Lung microvascular endothelial cell (primary cell): ENCODE measurements at places on chromosomes 1 and 21.
A peak's percentile ranks its signal among the peaks of the same experiment; 100 is the strongest.

- DNase-seq, result no peak
These were observed 3.7 kb upstream of the ACADM start for GRCh38 chr1:75720820-75721219.

DNA sequence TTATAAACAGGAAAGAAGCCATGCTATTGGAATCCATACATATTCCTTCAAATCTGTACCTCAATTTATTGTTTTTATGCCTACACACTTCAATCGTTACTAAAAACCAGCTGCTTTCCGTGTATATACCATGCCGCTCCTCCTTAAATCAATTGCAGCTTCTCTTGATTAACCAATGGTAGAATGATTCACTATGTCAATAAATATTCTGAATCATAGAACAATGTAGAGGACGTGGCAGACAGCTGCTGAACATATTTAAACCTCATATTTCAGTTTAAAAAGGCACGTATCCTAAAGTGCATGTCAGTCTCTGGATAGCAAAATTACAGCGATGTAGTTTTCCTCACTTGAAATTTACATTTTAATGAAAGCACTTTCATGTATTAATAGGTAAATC, 100.4 kb downstream of the MRPL39 start:
- DNase-seq, result no peak

DNA sequence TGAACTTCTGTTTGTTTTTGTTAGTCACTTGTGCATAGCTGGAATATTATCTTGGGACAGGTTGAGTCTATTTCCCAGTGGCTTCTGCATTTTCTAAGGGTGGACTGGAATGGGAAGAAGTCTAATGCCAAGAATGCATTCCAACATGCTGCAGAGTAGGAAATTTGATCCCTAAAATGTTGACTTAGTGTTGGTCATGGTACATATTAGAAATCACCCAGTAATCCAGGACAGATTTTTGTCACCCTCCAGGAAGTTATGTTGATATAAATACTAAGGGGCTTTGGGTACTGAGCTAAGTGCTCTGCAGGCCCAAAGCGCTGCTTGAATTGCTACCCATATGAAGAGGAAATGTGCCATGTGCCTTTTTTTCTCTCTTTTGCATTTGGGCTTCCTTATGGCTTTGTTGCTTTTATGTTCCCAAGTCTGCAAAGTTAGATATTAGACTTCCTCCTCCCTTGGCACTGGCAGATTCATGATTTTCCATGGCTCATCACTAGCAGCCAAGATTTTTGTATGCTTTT, 10.0 kb downstream of the ARID1A start:
- peak; percentile 20 for DNase-seq

GRCh38 chr1:200628223-200628881, 7.8 kb upstream of the KIF14 start:
- no peak for DNase-seq

DNA sequence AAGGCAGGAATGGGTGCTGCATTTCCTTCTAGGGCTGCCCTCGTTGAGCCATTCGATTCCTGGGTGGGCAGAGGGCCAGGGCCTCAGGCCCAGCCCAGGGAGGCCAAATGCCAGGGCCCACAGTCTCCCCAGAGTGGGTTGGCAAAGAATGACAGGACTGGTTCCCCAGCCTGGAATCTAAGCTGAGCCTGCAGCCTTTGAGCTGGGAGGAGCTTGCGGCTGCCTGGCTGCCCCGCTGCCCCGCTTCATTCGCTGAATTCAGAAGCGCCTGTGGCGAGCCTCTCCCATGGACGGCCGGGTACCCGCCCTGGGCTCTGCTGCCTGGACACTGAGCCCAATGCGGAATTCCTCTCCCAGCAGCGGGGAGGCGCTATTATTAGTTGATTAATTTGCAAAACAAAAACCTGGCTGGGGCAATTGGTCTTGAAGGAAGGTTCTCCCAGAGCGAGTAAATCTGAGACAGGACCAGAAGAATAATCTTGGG, 32.3 kb upstream of the TARDBP start:
- peak; percentile 50 for DNase-seq

- no peak for DNase-seq
These were observed 14.3 kb downstream of the PDZK1 start for GRCh38 chr1:145692785-145693443.

DNA sequence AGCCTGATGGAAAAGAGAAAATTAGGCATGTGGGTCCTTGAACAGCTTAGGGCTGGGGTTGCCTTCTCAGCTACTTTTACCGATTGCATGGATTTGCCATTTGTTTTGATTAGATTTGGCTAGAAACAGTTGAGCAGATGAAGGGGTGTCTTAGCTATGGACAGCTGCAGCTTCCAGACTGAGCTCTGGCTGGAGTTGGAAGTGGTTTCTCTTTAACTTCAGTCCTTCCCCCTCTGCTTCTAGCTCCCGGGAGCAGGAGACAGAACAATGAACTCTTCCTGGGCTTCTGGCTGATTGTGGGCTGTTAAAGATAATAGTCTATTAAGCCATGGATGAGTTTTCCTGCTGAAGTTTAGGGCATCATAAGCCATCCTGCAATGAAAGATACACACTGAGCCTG, 50.7 kb downstream of the UBE2T start:
- no peak for DNase-seq

DNA sequence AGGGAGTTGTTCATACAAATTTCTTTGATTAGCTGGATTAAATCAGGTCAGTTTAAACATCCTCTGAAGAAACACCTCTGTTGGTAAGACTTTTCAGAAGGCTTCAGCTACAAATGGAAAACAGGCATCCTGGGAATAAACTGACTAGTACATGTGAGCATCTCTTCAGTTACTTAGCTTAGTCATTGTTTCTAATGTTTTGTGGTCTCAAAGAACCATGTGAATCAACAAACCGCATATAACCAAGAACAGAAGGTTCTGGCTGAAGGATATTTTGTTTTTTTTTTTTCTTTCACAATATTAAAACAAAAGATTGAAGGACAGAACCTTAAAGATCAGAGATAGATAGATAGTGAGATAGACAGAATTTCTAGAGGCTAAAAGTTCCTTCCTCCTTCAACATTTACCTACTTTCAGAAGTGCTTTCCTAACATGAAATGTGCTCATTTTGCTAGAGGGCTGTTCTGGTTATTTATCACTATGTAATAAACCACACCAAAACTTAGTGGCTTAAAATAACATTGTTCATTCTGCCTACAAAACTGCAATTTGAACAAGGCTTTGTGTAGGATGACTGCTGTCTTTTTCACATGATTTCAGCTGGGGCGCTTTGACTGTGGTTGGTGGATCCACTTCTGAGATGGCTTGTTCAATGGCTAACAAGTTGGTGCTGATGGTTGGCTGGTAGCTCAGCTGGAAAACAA, 119.8 kb upstream of the PTGFR start:
- DNase-seq, result peak; percentile 37

DNA sequence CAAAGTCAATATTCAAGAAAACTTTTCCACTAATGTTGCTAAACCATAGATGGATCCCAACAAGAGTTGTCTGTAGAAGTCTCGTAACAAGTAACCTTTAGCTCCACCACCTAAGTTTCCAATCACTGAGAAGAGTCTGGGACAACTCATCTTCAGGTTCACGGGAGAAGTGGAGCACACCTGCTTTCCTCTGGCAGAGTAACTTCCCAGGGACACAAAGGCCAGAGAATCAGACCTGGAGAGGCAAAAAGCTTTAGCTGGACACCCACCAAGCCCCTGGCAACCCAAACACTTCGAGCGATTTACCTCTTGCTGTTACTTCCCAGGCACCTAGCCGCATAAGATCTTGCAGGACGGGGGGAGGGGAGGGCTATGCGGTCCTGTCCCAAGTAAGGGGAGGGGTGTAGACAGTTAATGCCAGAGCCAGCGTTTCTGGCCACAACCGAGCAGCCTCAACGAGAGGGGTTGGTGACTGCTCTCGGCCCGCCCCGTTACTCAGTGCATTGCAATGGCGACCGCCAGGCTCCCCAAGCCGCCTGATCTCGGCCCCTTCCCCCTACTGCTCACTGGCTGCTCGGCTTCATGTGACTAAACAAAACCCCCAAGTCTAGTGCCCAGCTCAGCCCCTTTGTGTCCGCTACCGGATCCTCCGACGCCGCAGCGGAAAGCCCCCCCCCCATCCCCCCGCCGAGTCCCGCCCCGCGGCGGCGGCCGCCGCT, 709 bp downstream of the ZNF644 start:
- peak; percentile 83 for DNase-seq

DNA sequence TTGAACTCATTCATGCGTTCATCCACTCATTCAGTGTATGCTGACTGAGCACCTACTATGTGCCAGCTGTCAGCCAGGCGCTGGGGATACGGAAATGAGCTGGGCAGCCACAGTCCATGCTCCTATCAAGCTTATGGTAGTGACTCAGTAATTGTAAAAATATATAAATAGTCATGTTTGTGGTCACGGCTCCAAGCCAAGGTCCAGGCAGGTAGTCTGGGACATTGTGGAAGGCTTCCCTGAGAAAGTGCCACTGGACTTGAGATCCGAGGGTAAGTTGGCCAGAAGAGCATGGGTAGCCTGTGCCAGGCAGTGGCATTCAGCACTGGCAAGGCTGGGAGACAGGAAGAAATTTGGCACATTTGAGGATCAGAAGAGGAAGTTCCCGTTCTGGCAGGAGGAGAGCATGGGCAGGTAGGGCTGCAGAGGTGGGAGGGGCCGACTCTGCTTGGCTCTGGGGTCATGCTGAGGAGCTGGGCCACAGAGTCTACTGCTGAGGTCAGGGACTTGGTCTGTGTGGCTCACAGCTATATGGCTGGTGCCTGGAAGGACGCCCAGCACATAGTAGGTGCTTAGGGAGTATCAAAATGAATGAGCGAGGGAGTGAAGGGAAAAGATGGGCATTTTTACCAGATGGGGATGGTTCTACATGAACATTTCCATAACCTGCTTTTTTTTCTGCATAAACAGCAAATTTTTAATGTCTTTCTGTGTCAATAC, 6.9 kb downstream of the PTPRF start:
- DNase-seq, result no peak

DNA sequence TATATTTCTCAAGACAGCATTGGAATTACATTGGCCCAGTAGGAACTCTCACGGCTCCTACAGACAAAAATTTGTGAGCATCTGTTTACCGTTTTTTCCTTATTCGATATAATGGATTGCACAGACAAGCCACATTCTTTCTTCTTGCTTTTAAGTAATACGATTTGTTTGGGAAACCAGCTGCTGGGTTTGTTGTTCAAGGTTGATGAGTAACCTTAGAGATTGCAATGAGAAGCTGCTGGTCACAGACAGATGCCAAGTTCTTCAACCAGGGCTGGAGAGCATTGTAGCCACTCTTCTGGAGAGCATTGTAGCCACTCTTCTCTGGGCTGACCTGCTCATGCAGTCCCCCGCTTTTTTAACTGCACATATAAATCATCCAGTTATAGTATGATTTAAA, 1.4 kb upstream of the MIA3 start:
- peak; percentile 7 for DNase-seq

DNA sequence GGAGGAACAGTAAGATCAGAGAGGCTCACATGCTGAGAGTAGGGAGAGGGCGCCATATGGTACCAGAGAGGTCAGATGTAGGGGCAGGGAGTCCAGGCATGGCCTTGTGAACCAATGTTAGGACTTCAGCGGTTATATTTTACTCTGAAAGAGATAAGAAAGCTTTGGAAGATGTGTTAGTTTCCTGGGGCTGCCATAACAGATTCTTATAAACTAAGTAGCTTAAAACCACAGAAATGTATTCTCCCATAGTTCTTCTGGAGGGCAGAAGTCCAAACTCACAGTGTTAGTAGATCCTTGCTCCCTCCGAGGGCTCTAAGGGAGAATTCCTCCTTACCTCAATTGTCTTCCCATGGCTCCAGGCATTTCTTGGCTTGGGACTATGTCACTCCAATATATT, 502.5 kb upstream of the ADGRL2 start:
- no peak for DNase-seq

DNA sequence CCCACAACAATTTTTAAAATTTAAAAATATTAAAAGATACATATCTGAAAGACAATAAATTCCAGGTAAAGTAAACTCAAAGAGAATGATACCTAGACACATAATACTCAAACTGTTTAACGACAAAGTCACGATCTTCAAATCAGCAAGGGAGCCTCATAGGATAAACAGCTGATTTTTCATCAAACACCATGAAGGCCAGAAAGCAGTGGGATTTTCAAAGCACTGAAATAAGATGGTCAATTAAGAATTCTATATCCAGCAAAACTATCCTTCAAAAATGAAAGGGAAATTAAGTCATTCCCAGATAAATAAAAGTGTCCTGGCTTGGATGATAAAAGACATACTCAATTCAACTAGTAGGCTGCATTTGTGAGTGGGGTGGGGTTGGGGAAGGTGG, 100.5 kb downstream of the TIAM1 start:
- DNase-seq, result no peak

GRCh38 chr1:198771563-198772153, 132.8 kb downstream of the PTPRC start:
- peak; percentile 80 for DNase-seq

GRCh38 chr1:180096584-180097325, 57.9 kb upstream of the QSOX1 start:
- no peak for DNase-seq

GRCh38 chr1:205168291-205168690, 43.2 kb downstream of the DSTYK start:
- DNase-seq, result no peak

DNA sequence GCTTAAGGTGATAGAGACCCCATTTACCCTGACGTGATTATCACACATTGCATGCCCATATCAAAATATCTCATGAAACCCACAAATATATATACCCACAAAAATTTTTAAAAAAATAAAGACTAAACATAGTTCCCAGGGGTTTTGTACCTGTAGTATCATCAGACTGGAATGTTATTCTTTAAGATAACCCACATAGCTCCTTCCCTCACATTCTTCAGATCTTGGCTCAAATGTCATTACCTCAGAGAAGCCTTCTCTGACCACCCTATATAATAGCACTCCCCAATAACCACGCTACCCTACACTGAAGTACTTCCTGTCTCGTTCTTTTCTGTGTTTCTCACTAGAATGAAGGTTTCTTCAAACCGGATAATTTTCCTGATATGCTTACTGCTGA, 138.3 kb upstream of the SNX7 start:
- no peak for DNase-seq

- peak; percentile 83 for DNase-seq
These were observed 159.7 kb downstream of the HIVEP3 start for GRCh38 chr1:41758904-41759548.

GRCh38 chr1:1881727-1882126, 9.2 kb downstream of the GNB1 start:
- no peak for DNase-seq

DNA sequence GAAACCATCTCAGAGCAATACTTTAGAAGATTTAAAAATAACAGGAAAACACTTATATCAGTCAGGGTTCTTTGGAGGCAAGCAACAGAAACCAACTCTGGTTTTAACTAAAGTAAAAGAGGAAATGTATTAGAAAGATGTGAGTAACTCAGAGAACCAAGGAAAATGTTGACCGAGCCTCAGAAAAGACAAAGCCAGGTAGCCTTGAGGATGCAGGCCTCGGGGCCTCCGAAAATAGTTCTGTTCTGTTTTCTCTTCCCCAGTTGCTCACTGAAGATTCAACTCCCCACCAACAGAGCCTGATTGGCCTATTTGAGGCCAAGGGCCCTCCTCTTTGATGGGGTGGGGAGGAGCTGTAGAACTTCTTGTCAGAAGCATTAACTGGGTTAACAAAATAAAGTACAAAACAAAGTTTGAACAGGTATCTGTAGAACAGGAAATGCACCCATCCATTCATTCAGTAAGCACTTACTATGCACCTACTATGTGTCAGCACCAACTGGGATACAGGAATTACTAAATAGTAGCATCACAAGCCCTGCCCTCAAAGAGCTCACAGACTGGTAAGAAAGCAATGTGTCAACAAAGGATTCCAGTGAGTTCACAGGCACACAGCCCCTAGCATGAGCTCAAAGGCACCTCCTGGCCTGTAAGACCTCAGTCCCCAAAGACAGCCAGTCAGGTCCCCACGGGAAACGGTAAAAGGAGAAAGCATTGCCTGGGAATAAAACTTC, 12.6 kb downstream of the SLAMF8 start:
- DNase-seq, result no peak
